Esophagus mucosa (tissue), 1 donor: ENCODE measurements at places on chromosomes 1 and 21. TPM values are rescaled to one million over a fixed set of nuclear protein-coding genes. Genes with fewer than 3 reads are reported as not detected.

DNA sequence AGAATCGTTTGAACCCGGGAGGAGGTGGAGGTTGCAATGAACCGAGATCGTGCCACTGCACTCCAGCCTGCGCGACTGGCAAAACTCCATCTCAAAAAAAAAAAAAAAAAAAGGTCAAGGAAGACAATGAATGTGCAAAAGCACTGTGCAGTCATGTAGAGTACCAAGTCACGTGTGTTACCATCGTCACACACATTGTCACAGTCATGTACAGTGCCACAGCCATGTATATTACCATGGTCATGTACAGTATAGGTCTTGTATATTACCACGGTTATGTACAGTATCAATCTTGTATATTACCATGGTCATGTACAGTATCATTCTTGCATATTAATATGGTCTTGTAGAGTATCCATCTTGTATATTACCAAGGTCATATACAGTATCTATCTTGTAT, 13.0 kb downstream of the DHRS3 start:
- ATAC-seq, result no peak

GRCh38 chr1:109787211-109787844, 23.6 kb upstream of the EPS8L3 start:
- peak; percentile 68 for ATAC-seq

GRCh38 chr1:226388131-226388530, 19.8 kb downstream of the PARP1 start:
- no peak for ATAC-seq

GRCh38 chr1:67609577-67610341, 75.2 kb upstream of the GADD45A start:
- ATAC-seq, result no peak

DNA sequence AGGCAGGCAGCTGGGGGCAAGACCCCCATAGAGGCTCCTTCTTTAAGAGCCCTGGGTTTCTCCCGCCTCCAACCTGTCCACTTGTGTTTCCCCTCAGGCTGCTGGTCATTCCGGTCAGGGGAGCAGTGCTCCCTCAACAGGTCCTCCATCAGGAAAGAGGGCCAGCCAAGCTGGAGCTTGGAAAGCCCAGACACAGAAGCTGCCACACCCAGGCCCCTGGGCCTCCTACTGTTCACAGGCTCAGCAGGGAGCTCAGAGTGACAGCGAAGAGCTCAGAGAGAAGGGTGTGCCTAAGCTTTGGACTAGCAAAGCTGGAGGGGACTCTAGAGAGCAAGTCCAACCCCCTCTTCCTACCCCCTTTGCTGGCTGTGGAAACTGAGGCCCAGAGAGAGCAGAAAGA, 10.3 kb upstream of the CDCP2 start:
- peak; percentile 79 for ATAC-seq

- peak; percentile 78 for ATAC-seq
Measured at GRCh38 chr1:23533246-23534023, 2.4 kb upstream of the E2F2 start.

DNA sequence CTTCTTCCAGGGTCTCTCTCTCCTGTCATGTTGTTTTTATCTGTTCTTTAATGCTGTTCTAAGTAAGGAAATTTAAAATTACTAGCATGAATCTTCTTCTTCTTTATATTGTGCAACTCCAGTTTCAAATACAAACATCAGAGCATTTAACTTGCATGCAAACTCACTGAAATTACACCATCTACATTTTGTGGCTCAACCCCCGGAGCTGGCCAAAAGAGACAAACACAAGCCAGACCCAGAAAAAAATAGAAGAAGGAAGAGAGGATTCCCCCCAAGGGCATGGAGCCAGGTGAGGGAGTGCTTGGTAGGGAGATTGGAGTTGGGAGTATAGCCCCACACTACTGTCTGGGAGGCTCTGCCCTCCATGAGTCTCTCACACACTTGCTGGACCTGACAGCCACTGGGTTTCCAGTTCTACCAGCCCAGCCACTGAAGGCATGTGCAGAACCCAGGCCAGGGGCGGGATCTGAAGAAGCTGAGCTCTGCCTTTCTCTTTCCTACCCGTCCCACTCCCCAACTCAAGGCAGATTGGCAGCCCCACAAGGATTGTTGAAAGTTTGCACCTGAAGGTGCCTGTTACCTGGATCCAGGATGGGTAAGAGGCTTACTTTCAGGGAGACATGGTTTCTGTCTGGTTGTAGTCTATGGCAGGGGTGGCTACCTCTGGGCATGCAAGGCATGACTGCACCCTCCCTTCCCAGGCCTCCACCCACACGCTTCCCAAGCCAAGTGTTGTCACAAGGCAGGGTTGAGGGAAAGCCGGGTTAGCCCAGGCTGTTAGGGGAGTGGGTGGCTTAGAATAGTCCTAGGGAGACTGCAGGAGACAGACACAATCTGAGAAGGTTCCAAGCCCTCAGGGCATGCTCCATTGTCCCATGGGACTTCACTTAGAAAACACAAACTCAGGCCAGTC, 297.2 kb downstream of the TGFB2 start:
- ATAC-seq, result peak; percentile 82

GRCh38 chr1:181318022-181318857, 165.1 kb upstream of the CACNA1E start:
- no peak for ATAC-seq

- ATAC-seq, result peak; percentile 72
Measured at GRCh38 chr1:39892601-39893595, 8.8 kb downstream of the MYCL start.

- no peak for ATAC-seq
Measured at GRCh38 chr1:165895451-165895871, 68.0 kb downstream of the UCK2 start.

Gene PCP4L1
- 29.3 TPM for total RNA-seq

Gene FCRL5
- 0.72 TPM for total RNA-seq

Gene PEX14
- 16.2 TPM for total RNA-seq

Gene CHI3L1
- 20.5 TPM for total RNA-seq

Gene KIF26B
- total RNA-seq, result 0.56 TPM

Gene PLCH2
- total RNA-seq, result 21.0 TPM

Gene SLC9C2
- total RNA-seq, result 0.12 TPM

Gene TNFAIP8L2
- total RNA-seq, result not detected

Gene CYP4X1
- total RNA-seq, result 25.1 TPM

Gene DAP3
- total RNA-seq, result 69.7 TPM

Gene IGSF9
- 13.0 TPM for total RNA-seq
